ENCODE measurements at places on chromosomes 12 and 14.

- DNase-seq: no peak
Measured at GRCh38 chr12:15806826-15807225, 17.6 kb upstream of the EPS8 start.

GRCh38 chr14:42683707-42684106 is 1077.0 kb downstream of the LRFN5 start:
- no peak for DNase-seq

GRCh38 chr14:66974397-66975025 is 214.7 kb upstream of the GARIN2 start:
- DNase-seq: no peak

DNA sequence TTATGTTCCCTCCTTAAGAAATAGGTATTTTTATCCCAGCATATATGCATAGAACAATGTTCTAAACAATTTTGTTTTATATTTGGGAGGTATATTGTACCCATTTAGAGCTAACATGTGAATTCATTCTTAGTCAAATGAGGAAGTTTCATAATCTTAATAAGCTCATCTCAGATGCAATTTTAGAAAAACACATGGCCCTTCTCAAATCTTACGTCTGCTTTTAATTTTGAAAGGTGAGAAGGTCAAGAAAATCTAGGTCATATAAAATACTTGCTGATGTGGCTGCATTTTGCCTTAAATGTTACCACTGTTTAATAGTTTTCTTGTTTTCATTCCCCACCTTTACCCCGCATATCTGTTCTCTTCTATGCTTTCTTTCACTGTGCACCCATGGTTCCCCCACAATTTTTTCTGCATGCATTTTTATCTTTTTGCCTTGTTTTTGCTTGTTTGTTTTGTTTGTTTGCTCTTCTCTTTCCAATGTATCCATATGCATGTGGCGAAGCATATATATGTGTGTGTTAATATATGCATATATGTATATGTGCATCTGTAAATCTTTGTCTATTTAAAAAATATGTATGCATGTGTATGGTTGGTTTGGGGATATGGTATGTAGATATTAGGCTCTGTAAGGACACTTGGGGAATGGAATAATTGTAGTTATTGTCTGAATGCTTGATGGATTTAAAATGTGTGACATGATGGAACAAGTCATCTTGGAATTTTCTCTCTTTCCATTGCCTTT is 317.1 kb downstream of the BCAT1 start:
- no peak for DNase-seq

DNA sequence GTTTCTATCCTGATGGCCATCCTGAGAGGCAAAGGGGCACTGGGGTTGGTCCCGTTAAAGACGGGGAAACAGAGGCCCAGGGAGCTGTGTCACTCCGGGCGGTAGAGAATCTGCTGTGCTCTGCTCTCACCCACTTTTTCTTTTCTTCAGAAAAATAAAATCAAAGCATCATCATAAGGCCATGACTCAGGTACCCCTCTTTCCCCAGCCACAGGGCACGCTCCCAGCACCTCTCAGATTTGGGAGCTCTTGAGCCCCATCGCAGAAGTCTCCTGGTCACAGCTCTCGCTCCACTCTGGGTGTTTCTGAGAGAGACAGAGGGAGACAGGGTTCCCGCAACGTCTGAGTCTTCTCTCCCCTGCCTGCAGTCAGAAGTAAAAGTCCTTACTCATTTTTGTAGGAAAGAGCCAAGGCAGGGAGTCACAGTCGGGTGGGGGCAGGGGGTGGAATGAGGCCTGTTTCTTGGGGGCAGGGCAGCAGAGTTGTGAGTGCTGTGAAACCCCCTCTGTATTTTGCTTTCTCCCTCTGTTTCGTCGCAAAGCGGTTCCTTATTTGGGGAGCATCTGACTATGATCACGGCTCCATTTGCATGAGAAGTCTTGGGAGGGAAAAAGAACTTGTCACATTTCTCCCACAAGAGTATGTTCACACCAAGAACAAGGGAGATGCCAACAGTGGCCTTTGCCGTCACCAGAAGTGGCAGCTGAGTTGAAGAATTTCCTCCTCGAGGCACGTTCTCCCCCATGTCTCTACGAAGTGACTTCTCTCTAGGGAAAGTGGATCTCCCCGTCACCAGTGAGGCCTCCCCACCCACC is 139.0 kb downstream of the BCL11B start:
- DNase-seq: no peak
